GM06990 (cell line): ENCODE measurements at places on chromosomes 4 and X.

- peak; percentile 61 for DNase-seq
These were observed 918 bp upstream of the FGFRL1 start for GRCh38 chr4:1010395-1011021.

- DNase-seq: no peak
These were observed 397.1 kb upstream of the FAM241A start for GRCh38 chr4:111748157-111748556.

GRCh38 chr4:66328803-66329574, 658.7 kb upstream of the EPHA5 start:
- DNase-seq: no peak

- DNase-seq: no peak
These were observed 103.1 kb upstream of the MAP9 start for GRCh38 chr4:155479835-155480234.

- DNase-seq: no peak
These were observed 78.1 kb downstream of the NDST3 start for GRCh38 chr4:118112117-118113046.

DNA sequence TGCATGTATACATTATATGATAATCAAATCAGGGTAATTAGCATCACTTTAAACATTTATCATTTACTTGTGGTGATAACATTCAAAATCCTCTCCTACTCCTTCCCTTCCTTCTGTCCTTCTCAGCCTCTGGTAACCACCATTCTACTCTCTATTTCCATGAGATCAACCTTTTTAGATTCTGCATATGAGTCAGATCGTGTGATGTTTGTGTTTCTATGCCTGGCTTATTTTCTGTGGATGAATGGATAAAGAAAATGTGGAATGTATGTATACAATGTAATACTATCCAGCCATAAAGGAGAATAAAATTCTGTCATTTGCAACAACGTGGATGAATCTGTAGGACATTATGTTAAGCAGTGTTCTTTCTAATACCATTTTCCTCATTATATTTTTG, 123.9 kb downstream of the NAA11 start:
- DNase-seq: no peak

DNA sequence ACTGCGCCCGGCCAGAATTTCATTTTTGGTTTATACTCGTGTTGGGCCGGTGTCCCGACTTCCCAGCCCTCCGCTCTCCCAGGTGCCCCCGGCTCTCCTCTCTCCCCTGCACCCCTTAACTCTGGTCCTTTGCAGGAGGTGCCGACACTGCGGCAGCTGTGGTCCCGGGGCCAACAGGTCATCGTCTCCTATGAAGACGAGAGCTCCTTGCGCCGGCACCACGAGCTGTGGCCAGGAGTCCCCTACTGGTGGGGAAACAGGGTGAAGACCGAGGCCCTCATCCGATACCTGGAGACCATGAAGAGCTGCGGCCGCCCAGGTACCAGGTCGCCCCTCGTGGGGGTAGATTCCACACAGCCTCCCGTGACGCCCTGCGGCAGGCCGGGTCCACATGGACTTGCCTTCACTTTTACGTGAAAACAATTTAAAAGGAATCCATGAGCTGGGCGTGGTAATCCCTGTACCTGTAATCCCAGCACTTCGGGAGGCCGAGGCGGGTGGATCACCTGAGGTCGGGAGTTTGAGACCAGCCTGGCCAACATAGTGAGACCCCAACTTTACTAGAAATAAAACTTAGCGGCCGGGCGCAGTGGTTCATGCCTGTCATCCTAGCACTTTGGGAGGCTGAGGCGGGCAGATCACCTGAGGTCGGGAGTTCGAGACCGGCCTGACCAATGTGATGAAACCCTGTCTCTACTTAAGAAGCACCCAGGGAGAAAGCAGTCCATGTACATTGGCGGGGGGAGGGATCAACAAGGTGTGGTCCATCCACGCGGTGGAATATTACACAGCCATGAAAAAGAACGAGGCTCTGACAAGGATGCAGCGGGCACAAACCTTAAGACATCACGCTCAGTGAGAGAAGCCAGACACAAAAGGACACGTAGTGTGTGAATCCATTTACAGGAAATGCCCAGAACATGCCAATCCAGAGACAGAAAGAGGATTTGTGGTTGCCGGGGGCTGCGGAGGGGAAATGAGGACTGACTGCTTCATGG, 12.0 kb downstream of the PLCXD1 start:
- DNase-seq: no peak

DNA sequence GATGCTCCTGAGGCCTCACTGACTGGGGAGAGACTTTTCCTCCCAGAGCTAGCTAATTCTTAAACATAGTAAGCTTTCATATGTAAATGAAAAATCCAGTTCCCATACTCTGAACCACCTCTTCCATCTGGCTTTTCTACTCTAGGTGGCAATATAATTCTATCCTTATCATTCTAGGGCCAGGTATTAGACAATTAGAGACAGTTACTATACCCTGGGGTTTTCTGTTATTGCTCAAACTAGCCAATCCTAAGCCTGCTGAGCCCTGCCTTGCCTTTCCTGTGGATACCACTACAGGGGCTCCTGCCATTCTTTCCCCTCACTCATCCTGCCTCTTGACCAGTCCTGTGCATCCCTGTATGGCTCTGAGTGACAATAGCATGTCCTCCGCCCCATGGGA, 552.0 kb downstream of the STIM2 start:
- DNase-seq: no peak

- no peak for DNase-seq
These were observed 100.0 kb downstream of the DOCK11 start for GRCh38 chrX:118595501-118596042.

DNA sequence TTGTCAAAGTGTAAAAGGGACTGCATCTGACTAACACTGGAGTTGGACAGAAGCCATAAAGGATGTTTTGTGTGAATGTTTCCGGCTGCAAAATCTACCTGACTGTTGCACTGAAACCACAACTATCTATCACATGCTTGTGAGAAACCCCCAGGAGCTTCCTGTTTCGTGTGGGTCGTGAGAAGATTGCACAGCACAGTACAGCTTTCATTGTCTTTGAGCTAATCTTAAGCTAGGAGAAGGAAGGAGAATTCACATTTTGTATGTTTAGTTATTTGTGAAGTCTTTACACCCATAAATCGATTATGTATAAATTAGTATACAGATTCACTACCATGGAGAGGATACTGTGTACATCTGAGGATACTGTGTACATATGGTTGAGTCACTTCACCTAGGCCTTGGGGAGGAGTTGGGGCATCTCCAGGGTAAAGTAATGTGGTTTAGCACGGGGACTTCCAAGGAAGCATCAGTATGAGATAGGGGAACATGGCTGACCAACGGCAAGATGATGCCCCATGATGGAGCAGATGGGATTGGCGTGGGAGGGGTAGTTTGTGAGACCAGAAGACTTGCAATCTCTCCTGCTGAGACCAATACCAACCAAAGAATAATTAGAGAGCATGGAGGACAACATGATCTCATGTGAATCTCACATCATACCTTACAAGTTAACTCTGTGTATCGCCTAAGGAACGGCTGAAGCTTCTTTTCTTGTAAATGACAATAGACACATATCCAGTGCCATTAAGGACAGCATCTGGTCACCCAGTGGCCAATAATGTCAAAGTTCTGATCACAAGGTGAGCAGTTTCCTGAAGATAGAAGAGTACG, 43.1 kb upstream of the FAM9C start:
- DNase-seq: peak; percentile 83

DNA sequence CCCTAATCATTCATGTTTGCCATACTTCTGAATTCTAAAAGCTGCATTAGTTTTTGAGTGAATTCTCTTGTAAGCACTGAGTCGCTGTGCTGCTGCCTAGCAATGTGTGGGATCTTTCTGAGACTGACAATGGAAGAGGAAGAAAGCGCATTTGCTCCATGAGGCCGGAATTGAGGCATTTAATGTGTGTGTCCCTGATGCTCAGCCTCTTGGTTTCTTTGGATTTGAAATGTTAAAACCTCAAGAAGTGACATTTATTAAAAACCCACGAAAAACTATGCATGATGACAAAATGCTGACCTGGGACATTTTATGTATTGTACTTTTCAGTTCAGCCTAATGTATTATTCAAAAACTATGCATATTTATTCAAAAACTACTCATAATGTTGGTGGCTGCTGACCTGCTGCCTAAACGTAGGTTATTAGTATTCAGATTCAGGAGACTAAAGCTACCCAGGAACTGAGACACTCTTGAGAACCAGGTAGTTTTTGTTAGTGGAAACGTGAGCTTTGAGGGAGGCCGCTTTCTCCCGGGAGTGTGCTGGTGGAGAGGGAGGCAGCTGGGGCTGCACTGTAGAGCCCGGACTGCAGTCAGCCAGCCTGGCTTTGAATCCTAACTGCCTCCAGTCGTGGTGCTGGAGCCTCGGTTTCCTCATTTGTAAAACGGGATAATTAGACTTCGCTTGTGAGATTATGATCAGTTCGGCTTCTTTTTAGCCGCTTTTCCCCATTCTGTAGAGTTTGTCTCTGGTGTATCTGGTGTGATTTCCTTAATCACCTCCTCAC, 11.3 kb downstream of the RGS12 start:
- no peak for DNase-seq

- no peak for DNase-seq
These were observed 2361.9 kb downstream of the ARAP2 start for GRCh38 chr4:33882246-33882990.

GRCh38 chr4:108884596-108884995, 121.7 kb upstream of the ETNPPL start:
- DNase-seq: no peak

DNA sequence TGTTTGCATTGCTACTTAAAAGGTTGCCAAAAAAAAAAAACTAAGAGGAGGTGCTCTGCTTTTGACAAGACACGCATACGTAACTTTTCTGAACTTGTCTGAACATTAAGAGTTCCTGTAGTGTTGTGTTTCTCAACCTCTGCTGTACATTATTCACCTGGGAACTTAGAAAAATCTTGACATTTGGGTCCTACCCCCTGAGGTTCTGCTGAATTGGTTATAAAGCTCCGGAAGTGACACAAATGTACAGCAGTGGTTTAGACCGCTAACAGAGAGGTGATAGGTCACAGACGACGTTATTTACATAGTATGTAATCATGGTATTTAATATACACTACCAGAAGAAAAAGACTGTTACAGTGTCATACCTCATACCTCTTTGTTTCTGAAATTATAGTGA, 61.1 kb downstream of the CPEB2 start:
- no peak for DNase-seq

DNA sequence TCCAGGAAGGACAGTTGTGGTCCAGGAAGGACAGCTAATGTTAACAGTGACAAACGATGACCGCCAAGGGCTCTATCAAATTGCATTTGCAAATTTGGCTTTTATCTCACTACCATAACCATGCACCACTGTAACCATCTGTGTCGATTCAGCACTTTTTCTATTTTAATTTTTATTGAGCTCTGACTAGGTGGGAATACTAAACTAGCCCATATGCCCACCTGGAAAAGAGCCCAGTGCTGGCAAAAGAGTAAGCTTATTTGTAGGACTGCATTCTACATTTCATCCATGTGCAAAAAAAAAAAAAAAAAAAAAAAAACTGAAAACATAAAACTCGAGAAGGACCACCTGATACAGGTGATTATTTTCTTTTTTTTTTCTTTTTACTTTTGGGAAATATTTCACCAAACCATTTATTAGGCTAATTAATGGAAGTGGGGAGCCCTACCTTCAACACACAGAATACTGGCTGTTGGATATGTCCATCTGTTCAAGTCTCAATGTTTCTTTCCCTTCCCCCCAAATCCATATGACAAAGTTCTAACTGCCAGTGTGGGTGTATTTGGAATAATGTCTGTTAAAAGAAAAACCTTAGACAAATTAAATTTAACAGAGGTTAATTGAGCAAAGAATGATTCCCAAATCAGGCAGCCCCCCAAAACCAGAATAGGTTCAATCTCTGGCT, 99.5 kb upstream of the MXRA5 start:
- no peak for DNase-seq

DNA sequence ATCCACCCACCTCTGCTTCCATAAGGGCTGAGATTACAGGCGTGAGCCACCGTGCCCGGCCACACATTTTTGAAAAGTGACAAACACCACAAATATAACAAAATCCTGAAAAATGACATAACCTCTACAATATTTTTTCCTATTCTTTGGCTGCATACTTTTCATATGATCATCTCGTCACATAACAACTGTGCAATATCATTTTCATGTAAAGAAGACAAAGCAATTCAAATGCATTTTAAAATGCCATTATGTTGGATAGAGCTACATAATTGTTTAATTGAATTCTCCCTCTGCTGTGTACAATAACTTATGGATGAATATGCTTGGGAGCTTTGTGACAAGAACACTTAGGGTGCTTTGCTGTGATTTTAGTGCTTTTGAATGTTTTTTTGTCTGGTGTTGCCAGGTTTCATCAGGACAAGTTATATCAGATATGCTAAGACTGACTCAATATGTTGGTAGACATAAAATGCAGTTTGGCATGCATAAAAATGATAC, 132.9 kb downstream of the CHIC2 start:
- DNase-seq: no peak

GRCh38 chr4:6884341-6884870, 25.2 kb upstream of the TBC1D14 start:
- DNase-seq: no peak

DNA sequence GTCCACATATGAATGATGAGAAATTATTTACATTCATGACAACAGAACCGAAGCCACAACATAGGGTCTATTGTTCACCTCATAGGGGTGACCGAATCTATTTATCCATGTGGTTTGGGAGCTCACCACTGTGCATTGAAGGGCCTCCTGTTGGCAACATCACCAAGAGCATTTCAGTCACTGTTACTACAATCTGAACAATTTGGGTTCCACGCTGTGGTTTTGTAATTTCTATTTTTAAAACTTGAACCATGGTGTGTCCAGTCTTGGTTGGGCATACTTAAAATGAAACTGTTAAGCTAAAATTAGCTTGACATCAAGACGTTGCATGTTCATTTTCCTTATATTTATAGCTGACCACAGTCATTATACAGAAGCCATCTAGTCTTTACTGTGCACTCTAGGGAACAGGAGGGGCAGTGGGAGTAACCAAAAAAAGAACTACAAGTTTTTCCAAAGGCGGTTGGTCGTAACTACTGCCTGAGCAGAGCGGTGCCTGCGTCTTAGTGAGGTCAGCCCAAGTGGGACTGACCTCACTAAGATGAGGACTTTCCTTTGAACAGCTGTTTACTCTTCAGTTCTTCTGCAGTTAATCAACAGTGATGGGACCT, 192.1 kb downstream of the SPRY1 start:
- peak; percentile 67 for DNase-seq
